ENCODE measurements at places on chromosomes 7 and 10.

- DNase-seq = no peak
Measured at GRCh38 chr10:91479583-91479982, 69.4 kb downstream of the HECTD2 start.

DNA sequence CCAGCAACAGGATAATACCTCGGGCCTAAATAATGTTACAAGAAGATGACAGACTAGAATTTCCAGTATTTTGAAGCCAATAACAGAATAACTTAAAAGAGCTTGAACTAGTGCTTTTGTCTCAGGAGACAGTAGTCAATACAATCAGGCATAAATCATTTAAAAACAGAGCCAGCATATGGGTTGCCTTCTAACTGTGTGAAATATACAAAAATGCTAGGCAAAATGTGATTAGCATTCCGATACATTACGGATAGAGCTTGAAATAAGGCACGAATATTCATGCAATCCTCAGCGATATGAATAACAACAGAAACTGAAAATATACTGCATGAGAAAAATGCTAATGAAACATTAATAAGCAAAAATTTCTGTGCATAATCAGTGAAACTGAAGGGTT is 18.3 kb upstream of the PRKAR2B start:
- DNase-seq = no peak

DNA sequence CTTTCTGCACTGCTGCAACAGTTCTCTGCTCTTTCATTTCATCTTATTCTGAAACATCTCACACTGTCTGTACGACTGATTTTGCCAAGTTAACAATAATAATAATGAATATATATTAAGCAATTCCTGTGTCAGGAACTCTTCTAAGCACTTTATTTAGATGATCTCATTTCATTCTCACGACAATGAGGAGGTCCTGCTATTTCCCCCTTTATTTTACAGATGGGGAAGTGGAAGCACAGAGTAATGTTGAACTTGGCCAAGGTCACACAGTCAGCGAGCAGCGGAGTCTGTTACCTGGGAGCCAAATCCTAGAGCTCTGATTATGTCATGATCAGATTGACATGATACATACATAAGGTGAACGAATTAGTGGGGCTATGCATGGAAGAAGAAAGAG is 5.8 kb downstream of the MRC1 start:
- DNase-seq = no peak

- no peak for DNase-seq
Measured at GRCh38 chr7:46230990-46231305, 309.9 kb upstream of the IGFBP3 start.
